ENCODE measurements at places on chromosomes 4 and X. TPM values are rescaled to one million over a fixed set of nuclear protein-coding genes. Genes with fewer than 3 reads are reported as not detected.

The ZNF141 gene
- 17.3 TPM for total RNA-seq

The SPANXC gene
- total RNA-seq, result not detected

The AVPR2 gene
- not detected for total RNA-seq

The CYP2U1 gene
- total RNA-seq, result 2.1 TPM

The S100P gene
- not detected for total RNA-seq

The IQCM gene
- not detected for total RNA-seq

The TDO2 gene
- not detected for total RNA-seq

The ENPEP gene
- total RNA-seq, result 0.25 TPM

The LNX1 gene
- total RNA-seq, result not detected

The ADH1A gene
- not detected for total RNA-seq

The SUPT20HL2 gene
- not detected for total RNA-seq

GRCh38 chr4:4182835-4183568 is 43.7 kb downstream of the OTOP1 start:
- DNase-seq, result no peak

GRCh38 chr4:6601661-6602250 is 26.8 kb downstream of the MAN2B2 start:
- no peak for DNase-seq

- DNase-seq, result no peak
These were observed 123.7 kb upstream of the NUDT6 start for GRCh38 chr4:123046096-123046495.

DNA sequence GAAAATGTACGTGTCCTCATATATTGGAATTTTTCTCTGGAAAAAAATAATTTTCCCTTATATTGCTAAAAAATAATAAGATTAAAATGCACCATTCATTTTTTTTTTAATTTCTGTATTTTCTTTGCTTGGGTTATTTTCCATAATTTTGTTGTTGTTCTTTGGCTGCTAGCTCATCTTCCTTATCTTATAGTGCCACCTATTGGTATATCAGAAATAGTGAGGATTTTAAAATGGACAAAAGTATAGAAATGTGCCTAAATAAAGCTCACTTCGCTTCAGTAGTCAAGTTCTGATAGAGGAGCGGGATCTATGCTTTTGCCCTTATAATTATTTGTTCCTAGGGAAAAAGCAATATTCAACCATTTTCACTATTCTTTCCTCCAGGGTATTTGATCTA is 134.8 kb downstream of the NAP1L3 start:
- DNase-seq, result no peak

DNA sequence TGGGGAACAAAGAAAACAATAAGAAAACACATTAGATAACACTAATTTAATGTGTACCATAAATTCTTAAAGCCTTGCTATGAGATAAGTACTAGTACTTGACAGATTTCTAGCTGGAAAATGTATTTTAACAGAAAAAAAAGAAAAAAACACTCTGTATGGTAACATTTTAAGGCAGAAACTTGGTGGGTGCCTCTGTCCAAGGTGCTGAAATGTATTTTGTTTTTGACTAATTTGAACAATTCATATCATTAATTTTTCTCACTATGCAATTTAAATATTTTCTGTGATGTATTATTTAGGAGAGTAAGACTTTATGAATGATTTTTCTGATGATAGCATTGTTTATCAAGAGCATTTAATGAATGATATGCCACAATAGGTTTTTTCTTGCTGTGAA is 107.5 kb downstream of the GABRG1 start:
- no peak for DNase-seq

DNA sequence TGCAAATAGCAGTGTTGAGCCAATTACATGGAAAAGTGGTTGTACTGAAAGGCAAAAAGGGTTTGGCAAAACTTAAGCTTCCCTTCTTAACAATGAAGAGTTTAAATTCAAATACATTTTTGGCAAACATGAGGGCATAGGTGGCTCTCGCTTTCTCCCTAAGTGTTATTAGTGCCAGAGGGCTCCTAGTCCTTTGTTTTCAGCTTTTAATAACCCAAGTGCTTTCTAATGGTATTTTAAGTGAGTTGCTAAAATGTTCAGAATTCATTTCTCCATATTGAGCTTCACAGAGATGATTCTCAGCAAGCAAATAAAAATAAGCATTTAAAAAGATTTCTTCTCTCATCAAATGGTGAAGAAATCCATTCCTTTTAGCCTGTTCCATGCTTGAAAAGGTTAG is 123.7 kb downstream of the HS6ST2 start:
- no peak for DNase-seq

DNA sequence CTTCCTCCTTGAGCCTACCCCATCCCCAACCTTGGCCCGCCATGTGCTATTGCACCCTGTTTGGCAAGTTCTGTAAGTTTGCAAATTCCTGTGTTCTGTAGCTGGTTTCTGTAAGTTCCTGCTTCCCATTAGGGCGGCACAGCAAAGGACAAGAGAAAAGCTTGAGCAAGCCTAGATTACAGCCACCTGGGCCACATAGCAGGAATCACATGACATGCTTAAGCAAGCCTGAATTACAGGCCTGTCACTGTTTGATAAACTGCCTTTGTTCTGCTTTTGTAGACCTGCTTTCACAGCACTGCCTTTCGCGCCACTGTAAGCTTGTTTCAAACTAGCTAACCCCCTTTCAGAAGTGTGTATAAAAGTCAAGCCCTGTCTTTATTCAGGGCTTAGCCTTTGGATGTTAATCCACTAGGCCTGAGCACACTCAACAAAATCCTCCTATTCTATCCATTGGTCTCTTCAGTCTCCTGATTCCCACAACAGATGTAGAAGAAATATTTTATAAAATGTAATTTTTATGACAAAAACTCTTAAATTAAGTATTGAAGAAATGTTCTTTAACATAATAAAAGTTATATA is 906.8 kb upstream of the NDST4 start:
- no peak for DNase-seq

- DNase-seq, result no peak
These were observed 89.4 kb upstream of the PSAPL1 start for GRCh38 chr4:7524064-7524682.

- DNase-seq, result no peak
These were observed 8.1 kb downstream of the RPL9 start for GRCh38 chr4:39450618-39451017.

- no peak for DNase-seq
These were observed 27.5 kb downstream of the PCYT1B start for GRCh38 chrX:24619647-24620046.

DNA sequence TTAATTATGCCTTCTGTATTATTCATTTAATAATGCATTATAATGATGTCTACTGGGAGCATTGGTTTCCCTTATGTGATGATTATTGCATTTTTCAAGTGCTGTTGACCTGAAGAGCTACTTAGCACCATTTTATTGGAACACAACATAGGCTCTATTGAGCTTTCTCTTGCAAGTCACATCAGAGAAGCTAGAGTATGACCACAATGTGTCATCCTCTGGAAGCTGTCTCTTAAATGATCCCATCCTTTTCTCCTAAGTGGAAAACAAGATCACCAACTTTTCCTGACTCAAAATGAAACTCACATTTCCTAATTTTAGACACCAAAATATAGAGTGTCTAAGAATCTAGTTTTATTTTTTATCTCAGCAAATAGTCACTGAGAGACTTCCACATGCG is 1451.9 kb downstream of the PCDH7 start:
- DNase-seq, result no peak

DNA sequence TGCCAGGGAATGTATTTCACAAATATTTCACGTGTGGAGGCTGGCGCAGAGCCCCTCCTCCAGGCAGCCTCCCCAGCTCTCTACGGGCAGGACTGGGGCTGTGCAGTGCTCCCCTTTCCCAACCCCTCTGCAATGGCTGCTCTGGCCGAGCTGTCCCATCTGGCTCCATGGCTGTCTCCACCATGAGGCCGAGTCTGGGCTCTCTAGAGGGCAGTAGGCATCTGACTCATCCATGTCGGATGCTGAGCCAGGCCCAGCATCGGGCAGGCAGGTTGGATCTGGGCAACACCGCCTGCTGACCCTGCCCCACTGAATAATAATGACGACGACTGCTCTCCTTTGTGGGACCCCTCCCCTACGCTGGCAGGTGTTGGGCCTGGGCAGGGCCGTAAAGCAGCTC is 11.0 kb upstream of the SH3TC1 start:
- DNase-seq, result no peak

DNA sequence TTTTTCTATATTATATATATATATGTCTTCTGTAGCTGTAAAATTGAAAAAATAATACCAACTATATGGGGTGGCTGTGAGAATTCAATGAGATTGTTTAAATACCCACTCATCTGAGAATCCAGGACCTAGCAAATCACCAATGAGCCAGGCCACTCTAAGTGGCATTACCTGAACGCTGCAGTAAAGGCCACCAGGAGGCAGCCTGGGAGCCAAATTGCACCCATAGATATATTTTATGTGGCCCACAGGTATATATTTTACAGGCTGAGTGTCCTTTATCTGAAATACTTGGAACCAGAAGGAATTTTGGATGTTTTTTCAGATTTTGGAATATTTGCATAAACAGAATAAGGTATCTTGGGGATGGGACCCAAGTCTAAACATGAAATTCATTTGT is 58.2 kb upstream of the C4orf50 start:
- DNase-seq, result no peak

- no peak for DNase-seq
These were observed 211.4 kb downstream of the FSTL5 start for GRCh38 chr4:161952382-161952781.

DNA sequence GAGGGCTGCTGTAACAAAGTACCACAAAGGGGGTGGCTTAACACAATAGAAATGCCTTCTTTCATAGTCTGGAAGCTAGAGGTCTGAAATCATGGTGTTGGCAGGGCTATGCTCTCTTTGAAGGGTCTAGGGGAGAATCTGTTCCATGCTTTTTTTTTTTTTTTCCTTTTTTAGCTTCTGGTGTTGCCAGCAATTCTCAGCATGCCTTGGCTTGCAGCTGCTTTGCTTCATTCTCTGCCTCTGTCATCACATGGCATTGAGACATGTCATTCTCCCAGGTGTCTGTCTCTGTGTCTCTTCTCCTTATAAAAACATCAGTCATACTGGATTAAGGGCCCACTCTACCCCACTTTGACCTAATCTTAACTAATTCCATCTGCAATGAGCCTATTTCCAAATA is 78.6 kb upstream of the BOD1L1 start:
- DNase-seq, result no peak

DNA sequence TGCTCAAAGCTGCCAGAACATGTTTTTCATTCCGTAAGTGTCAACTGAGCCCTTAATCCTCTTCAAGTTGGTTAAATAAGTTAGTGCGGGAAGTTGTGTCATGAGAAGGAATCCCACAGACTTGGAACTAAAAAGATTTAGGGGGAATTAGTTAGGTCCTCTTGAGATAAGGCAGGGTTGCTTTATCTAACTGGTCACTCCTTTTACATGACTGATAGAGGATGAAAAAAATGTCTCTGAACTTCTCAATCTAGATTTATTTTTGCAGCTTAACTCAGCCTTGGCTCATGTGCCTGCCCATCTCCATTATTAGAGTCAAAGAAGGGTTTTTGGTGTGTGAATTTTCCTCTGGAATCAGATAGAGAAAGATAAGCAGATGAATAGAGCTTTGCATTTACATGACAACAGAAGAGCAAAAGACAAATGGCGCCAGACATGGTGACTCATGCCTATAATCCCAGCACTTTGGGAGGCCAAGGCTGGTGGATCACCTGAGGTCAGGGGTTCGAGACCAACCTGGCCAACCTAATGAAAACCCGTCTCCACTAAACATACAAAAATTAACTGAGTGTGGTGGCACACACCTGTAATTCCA is 882.9 kb downstream of the RPA4 start:
- no peak for DNase-seq

- DNase-seq, result no peak
These were observed 111.6 kb upstream of the LRPAP1 start for GRCh38 chr4:3643518-3644433.

DNA sequence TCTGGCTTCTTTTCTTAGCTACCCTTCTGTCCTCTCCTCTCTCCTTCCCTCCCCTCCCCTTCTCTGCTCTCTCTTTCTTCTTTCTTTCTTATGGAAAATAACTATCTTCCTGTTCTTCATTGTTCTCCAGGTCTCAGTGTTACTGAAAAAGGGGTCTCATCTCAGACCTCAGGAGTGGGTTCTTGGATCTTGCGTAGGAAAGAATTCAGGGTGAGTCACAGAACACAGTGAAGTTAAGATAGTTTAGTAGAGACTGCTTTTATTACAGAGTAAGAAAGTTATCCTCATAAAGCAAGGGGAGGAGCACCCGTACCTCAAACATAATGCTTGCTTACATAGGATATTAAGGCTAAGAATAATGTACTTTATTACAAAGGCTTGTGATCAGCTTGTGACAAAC is 31.8 kb upstream of the CWH43 start:
- DNase-seq, result no peak

GRCh38 chrX:47751670-47752069 is 85.0 kb upstream of the ZNF81 start:
- DNase-seq, result no peak

DNA sequence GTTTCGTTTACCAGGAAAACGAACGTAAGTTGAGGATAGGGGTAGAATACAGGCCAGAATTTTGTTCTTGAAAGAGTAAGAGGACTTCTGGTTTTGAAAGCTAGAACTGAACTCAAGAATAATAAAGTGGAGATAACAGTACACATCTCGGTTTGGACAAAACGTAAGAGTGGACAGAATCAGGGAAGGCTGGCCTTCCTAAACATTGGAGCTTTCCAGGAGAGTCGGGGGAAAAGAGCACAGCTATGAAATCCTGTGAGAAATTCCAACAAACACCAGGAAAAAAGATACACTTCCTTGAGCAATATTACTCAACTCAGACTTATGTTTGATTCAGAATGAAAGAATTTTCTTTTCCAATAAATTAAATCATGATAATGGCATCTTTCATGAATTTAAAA is 1.2 kb downstream of the CTSO start:
- no peak for DNase-seq

DNA sequence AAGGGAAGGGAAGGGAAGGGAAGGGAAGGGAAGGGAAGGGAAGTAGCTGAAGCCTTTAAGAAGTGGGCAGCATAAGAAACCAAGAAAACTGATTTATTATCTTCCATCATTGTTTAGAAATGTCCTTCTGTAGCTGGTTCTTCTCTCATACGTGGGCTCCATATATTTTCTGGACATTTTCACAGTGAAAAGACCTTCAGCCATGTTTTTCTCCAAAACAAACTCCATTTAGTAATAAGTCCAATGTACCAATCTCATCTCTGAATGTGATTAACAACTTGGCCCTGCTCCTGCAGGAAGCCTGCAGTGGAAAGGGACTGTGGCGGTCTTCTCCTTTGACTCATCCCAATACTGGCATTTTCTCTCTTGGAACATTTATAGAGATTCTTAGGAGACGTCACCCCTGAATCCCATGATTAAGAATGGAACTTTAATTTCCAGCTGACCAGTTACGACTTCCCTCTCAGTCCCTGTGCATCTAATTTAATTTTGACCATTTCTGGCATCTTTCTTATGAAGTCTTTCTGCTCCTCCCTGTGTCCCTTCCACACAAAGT is 96.6 kb upstream of the GUCY1A1 start:
- no peak for DNase-seq

DNA sequence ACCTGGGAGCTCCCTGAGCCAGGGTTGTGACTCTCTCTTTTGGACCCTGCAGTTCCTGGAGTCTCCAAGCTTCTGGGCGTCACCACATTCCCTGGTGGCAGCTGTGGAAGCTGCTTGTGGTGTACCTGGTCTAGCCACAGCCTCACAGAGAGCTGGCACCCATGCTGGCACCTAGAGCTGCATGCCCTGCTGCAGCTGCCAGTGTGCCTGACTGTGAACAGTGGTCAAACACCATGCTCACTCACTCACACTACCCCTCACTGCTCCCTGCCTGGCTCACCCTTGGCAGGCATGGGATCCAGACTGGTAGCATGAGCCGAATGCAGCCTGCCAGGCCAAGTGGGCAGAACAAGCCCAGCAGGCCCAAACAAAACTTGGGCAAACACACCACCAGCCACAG is 66.6 kb downstream of the NAA11 start:
- no peak for DNase-seq

GRCh38 chr4:123359449-123360315 is 36.9 kb upstream of the SPRY1 start:
- no peak for DNase-seq
